ENCODE measurements at places on chromosomes 11 and 22. TPM values are rescaled to one million over a fixed set of nuclear protein-coding genes. Genes with fewer than 3 reads are reported as not detected.

The MMP13 gene
- not detected for total RNA-seq

- no peaks in the 10 kb centered on the region for H3K27me3 ChIP-seq
- H3K4me1 ChIP-seq: peaks cover 29% of the 10 kb centered on the region
- DNase-seq: no peak
- no peak overlapping the region for H3K4me3 ChIP-seq
- no peak overlapping the region for H3K27ac ChIP-seq
These were observed 15.6 kb downstream of the TMEM184B start for GRCh38 chr22:38257181-38257580.

DNA sequence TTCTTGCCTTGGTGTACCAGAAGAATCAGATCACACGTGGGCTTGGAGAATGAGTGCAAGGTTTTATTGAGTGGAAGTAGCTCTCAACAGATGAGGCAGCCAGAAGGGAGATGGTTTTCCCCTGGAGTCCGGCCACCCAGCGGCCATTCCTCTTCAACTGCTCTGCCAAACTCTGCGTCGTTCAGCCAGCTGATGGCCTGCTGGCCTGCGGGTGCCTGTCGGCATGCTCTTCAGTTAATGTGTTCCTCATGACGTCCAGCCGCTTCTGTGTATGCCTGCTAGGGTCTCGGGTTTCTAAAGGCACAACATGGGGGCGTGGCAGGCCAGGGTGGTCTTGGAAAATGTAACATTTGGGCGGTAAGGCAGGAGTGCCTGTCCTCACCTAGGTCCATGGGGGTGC lies 487.9 kb upstream of the LRRC4C start:
- H3K4me1 ChIP-seq: no peaks in the 10 kb centered on the region
- H3K4me3 ChIP-seq: no peak overlapping the region
- DNase-seq: no peak
- H3K27ac ChIP-seq: no peak overlapping the region

DNA sequence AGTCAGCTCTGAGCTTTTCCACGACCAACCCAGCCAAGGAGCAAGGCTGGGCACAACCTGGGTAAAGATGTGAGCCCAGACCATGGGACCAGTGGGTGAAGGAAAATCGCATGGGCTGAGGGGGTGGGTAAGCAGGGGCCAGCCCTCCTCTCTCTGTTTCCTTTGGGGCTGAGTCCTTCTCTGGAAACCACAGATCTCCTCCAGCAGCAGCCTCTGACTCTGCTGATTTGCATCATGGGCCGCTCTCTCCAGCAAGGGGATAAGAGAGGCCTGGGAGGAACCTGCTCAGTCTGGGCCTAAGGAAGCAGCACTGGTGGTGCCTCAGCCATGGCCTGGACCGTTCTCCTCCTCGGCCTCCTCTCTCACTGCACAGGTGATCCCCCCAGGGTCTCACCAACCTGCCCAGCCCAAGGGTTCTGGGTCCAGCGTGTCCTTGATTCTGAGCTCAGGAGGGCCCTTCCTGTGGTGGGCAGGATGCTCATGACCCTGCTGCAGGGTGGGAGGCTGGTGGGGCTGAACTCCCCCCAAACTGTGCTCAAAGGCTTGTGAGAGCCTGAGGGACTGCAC lies 67.8 kb downstream of the GGTLC2 start:
- H3K27me3 ChIP-seq: no peaks in the 10 kb centered on the region
- no peak overlapping the region for H3K27ac ChIP-seq
- no peaks in the 10 kb centered on the region for H3K36me3 ChIP-seq
- no peak for DNase-seq

The MMP20 gene
- not detected for total RNA-seq

The MYRF gene
- total RNA-seq: 139 TPM

- peaks cover 52% of the 10 kb centered on the region for H3K27me3 ChIP-seq
- H3K4me3 ChIP-seq: no peak overlapping the region
- no peaks in the 10 kb centered on the region for H3K36me3 ChIP-seq
- DNase-seq: no peak
These were observed 120.0 kb upstream of the SERPIND1 start for GRCh38 chr22:20653795-20654342.

The MYBPC3 gene
- total RNA-seq: not detected

DNA sequence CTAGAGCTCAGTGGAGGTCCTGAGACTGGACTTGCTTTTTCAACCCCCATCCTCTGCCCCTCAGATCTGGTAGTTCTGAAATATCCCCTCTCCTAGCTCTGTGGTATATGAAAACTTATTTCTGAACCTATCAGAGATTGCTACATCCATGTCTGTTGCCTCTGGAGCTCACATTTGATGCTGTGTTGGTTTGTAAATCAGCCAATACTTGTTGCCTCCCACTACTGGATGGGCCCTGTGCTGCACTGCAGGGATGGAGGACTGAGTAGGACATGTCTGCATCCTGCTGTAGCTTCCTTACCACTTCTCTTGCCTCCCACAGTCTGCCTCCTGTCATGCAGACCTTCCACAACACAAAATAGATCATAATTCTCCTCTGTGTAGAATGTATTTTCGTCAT lies 5.2 kb downstream of the OLFML1 start:
- no peaks in the 10 kb centered on the region for H3K36me3 ChIP-seq
- DNase-seq: no peak
- H3K27me3 ChIP-seq: peaks cover 59% of the 10 kb centered on the region
- no peaks in the 10 kb centered on the region for H3K4me1 ChIP-seq
- no peak overlapping the region for H3K4me3 ChIP-seq

DNA sequence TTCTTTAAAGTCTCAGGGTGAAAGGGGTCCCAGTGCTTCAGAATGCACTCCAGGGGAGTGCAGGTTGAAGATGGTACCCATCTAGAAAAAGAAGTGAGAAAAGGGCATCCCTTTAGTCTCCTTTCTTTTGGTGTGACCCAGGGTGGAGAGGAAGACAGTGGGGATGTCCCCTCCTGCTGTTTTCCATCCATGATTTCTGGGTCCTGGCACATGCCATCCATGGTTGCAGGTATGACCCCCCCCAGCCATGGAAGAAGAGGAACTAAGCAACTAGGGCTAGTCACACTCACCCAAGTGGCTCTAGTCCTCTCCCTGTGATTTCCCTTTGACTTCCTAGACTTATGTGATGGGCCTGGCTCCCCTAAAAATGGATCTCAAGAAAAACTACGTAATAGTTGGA lies 15.9 kb upstream of the EI24 start:
- H3K36me3 ChIP-seq: no peaks in the 10 kb centered on the region
- no peaks in the 10 kb centered on the region for H3K27me3 ChIP-seq
- H3K4me3 ChIP-seq: no peak overlapping the region
- H3K4me1 ChIP-seq: no peaks in the 10 kb centered on the region

The LDLRAD3 gene
- total RNA-seq: 16.2 TPM

DNA sequence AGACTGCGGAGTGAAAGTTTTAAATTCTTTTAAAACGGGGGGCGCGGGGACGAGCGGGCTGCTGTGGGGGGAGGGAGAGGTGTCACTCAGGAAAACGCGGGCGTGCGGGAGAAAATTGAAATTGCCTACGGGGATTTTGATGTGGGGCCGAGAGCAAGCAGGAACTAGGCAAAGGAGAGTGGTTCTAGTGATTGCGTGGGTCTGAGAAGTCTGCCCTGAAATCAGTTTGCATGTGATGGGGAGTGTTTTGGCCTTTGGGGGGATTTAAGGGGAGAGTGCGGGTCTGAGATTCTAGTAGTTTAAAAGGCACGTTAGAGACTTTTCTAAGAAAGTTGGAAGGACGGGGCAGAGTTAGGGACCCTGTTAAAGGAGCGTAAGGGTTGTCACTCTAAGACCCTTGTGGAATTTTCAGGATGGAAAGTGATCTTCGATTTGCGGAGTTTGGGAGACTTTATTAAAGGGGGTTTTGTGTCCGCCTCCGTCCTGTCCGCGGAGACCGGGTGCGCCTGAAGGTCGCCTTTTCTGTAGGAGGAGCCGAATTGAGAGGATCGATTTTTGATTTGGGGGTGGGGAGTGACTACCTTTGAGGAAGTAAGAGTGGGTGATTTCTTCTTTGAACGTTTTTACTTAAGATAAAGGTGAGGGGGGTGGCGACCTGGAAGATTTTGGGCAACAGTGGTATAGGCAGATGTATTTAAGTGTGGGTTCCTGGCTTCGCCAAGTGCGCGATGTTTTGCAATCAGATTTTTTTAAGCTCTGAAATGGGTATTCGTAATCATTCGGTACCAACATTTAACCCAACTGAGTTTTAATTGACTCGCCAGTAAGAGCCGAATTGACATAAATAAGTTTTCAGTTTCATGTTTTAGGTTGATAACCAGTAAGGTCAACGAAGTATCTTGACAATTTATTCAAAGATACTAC lies 1.1 kb downstream of the EED start:
- H3K27ac ChIP-seq: no peak overlapping the region
- DNase-seq: peak; percentile 39
- no peak overlapping the region for H3K4me3 ChIP-seq
- H3K36me3 ChIP-seq: peaks cover 17% of the 10 kb centered on the region
- no peaks in the 10 kb centered on the region for H3K27me3 ChIP-seq
- peaks cover 23% of the 10 kb centered on the region for H3K4me1 ChIP-seq

The ZNF408 gene
- 14.8 TPM for total RNA-seq

- DNase-seq: peak; percentile 16
- H3K4me1 ChIP-seq: peaks cover 9% of the 10 kb centered on the region
- H3K27me3 ChIP-seq: no peaks in the 10 kb centered on the region
These were observed 145.1 kb downstream of the SWAP70 start for GRCh38 chr11:9808943-9809342.

GRCh38 chr11:16958833-16959232 lies 55.4 kb downstream of the PLEKHA7 start:
- peak overlapping the region; percentile 23 for H3K4me3 ChIP-seq
- peak overlapping the region; percentile 79 for H3K27ac ChIP-seq
- no peaks in the 10 kb centered on the region for H3K27me3 ChIP-seq
- no peak for DNase-seq
- H3K4me1 ChIP-seq: peaks cover 70% of the 10 kb centered on the region

GRCh38 chr11:128491195-128491936 lies 96.0 kb downstream of the ETS1 start:
- H3K4me1 ChIP-seq: peaks cover 28% of the 10 kb centered on the region
- H3K27ac ChIP-seq: no peak overlapping the region
- H3K27me3 ChIP-seq: no peaks in the 10 kb centered on the region
- H3K4me3 ChIP-seq: no peak overlapping the region

DNA sequence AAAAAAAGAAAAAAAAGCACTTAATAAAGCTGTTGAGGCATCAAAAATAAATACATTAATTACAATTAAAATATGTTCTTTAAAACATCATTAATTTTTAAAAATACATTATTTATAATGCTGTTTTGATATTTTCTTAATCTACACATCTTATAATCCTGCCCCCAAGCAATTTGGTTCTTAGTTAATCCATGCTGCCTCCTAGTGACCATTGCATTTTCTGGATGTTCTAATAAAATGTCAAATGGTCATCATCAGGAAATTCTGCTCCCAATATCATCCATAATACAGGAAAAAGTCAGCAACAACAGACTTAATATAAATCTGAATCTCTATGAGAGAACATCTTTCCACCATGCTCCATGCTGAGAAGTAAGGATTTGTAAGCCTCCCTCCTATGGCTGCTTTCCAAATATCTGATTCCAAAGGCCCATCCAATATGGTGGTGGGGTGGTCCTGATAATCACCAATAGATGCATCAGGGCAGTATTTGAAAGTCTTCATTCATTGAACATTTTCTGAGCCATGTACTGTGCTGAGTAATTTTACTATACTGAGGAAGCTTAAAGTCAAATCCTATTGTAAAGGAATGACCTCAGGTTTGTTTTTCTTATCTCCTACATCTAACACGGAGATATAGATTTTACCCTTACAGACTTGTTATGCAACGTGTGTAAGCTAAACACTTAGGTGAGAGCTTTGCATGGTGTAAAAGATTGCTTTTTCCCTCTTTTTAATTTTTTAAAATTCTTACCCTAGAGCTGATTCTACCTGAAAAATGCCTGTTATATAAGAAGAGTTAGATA lies 124.7 kb upstream of the BMAL1 start:
- no peaks in the 10 kb centered on the region for H3K27me3 ChIP-seq
- no peak overlapping the region for H3K4me3 ChIP-seq
- peaks cover 62% of the 10 kb centered on the region for H3K4me1 ChIP-seq
- no peaks in the 10 kb centered on the region for H3K36me3 ChIP-seq
- no peak for DNase-seq

The GP1BB gene
- total RNA-seq: not detected

The FGF19 gene
- total RNA-seq: 0.73 TPM

GRCh38 chr11:10876158-10876557 lies 18.3 kb upstream of the ZBED5 start:
- H3K27ac ChIP-seq: peak overlapping the region; percentile 51
- H3K4me1 ChIP-seq: peaks cover 45% of the 10 kb centered on the region
- peaks cover 19% of the 10 kb centered on the region for H3K36me3 ChIP-seq
- DNase-seq: no peak
- H3K27me3 ChIP-seq: no peaks in the 10 kb centered on the region

The LGALS12 gene
- total RNA-seq: not detected

The RNF121 gene
- 52.3 TPM for total RNA-seq

GRCh38 chr22:41831383-41831782 lies 1.5 kb upstream of the SREBF2 start:
- H3K4me1 ChIP-seq: peaks cover 31% of the 10 kb centered on the region
- peaks cover 39% of the 10 kb centered on the region for H3K36me3 ChIP-seq
- H3K27me3 ChIP-seq: no peaks in the 10 kb centered on the region
- H3K4me3 ChIP-seq: no peak overlapping the region

The CDHR5 gene
- 5.0 TPM for total RNA-seq

The SCGB1D2 gene
- total RNA-seq: not detected

- no peaks in the 10 kb centered on the region for H3K27me3 ChIP-seq
- H3K4me3 ChIP-seq: no peak overlapping the region
- peaks cover 25% of the 10 kb centered on the region for H3K4me1 ChIP-seq
- no peak for DNase-seq
- no peak overlapping the region for H3K27ac ChIP-seq
These were observed 241.6 kb downstream of the SWAP70 start for GRCh38 chr11:9905501-9905951.

GRCh38 chr22:24236656-24237055 lies 8.2 kb downstream of the GGT5 start:
- no peak overlapping the region for H3K27ac ChIP-seq
- H3K27me3 ChIP-seq: no peaks in the 10 kb centered on the region
- no peak for DNase-seq
- no peak overlapping the region for H3K4me3 ChIP-seq
- H3K4me1 ChIP-seq: no peaks in the 10 kb centered on the region

DNA sequence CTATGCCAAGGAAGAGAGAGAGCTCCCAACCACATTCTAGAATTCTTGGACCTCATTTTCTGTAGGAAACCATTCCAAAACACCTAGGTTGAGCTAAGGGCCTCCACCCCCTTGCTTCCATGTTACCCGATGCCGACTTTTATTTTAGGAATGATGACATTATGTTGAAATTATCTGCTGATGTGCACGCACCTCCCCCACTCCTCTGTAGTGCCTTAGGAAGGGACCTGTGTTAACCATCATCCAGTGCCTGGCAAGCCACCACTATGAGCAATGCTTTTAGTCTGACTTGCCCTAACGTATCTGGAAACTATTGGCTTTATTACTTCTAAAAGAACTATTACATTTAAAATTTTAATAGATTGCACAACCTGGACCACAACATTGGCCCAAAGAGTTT lies 42.1 kb downstream of the NCAPD3 start:
- no peak for DNase-seq
- no peak overlapping the region for H3K27ac ChIP-seq
- H3K27me3 ChIP-seq: no peaks in the 10 kb centered on the region
- no peaks in the 10 kb centered on the region for H3K4me1 ChIP-seq
- H3K36me3 ChIP-seq: peaks cover 4% of the 10 kb centered on the region

- H3K4me3 ChIP-seq: peak overlapping the region; percentile 90
- peaks cover 66% of the 10 kb centered on the region for H3K4me1 ChIP-seq
- no peak for DNase-seq
- peak overlapping the region; percentile 99 for H3K27ac ChIP-seq
- H3K36me3 ChIP-seq: peaks cover 80% of the 10 kb centered on the region
These were observed 2.1 kb upstream of the NEAT1 start for GRCh38 chr11:65420506-65420905.

All from Calu3 (cell line).